ENCODE measurements at places on chromosomes 1 and 21.
A peak's percentile ranks its signal among the peaks of the same experiment; 100 is the strongest.

DNA sequence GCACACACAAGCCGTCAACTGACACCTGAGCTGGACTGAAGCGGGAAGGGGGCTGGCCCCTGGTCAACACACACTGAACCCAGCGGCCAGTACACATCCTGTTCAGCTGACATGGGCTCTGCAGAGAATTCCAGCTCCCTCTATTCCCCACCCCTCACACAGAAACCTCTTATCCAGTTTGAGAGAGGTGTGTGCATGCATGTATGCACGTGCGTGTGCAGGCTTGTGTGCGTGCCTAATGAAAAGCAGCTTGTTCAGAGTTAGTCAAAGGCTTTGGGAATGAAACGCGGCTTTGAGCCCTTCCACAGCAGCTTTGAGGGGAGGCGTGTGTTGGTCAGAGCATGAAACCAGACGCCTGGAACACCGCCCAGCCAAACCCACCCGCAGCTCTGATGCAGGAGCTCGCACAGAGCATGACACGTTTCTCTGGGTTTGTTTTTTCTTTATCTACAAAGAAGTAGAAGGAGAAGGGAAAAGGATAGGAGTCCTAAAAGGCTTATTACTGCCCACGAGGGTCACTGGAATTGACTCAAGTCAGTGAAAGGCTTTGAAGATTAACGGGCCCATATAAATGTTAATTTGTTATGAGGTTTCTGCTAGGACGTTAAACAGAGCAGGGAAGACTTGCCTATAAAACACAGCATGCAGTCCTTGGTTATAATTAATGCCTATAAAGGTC lies 184.2 kb downstream of the ETS2 start:
- DNase-seq, result no peak

GRCh38 chr1:32696041-32696440 lies 6.5 kb downstream of the SYNC start:
- DNase-seq, result no peak

GRCh38 chr1:53122201-53122885 lies 20.1 kb downstream of the SLC1A7 start:
- DNase-seq, result no peak

- no peak for DNase-seq
These were observed 54.1 kb downstream of the CD46 start for GRCh38 chr1:207805841-207806421.

DNA sequence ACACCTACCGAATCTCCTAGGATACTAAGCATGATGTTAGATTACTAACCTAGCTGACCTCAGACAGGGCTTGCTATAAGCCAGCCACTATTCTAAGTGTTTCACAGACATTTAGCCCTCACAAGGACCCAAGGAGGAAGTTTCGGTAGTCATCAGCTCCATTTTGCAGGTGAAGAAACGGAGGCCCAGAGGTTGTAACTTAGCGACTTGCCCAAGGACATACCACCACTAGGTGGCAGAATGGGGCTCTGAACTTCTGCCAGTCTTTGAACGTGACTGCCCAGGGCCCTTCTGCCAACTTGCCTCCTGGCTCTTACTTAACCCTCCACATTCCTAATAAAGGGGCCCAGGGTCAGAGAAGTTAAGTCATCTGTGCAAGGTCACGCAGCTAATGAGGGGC lies 283.5 kb downstream of the C1orf94 start:
- DNase-seq, result peak; percentile 31

DNA sequence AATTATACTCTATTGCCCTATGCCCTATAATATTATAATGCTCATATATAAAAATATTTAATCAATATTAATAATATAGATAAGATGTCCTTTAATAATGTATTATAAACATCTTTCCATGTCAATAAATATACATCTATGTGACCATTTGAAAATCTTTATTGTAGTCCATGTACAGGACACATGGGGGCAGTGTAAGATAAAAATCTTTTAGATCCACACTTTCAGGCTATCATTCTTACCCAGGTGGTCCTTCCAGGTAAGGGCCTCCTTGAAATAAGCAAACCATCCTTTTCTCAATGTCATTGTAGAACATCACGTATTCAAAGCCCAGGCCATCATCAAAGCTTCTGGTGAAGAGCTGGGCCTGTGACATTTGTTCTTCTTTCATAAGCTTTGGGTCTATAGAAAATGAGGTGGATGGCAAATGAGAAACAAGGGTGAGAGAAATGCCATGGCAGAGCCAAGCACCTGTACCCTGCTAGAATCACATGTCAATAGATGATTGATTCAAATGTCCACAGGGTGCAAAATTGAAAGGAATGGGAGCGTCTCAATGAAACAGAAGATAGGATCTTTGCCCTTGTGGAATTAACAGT lies 20.2 kb downstream of the THEM4 start:
- DNase-seq, result peak; percentile 49

- no peak for DNase-seq
These were observed 58.7 kb downstream of the KIF14 start for GRCh38 chr1:200561856-200562214.

GRCh38 chr21:22881131-22881530 lies 1882.9 kb downstream of the NCAM2 start:
- DNase-seq, result no peak

DNA sequence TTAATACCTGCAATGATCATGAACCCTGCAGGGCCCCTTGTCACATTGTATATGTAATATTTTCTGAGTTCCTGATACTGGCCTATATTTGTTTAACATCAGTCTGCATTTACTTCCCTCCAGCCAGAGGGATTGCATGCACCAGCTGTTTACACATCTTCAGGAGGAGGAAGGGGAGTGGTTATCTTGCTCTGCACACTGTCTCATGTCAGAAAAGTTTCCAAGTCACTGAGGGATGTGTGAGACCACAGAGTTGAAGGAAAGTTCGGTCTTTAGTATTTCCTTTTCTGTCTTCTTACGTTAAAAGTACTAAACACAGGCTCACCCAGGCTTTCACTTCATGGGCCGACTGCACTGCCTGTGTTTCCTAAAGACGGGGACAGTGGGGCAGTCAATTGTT lies 574.1 kb downstream of the LMO4 start:
- DNase-seq, result no peak

GRCh38 chr1:29171089-29171488 lies 10.6 kb downstream of the SRSF4 start:
- no peak for DNase-seq

DNA sequence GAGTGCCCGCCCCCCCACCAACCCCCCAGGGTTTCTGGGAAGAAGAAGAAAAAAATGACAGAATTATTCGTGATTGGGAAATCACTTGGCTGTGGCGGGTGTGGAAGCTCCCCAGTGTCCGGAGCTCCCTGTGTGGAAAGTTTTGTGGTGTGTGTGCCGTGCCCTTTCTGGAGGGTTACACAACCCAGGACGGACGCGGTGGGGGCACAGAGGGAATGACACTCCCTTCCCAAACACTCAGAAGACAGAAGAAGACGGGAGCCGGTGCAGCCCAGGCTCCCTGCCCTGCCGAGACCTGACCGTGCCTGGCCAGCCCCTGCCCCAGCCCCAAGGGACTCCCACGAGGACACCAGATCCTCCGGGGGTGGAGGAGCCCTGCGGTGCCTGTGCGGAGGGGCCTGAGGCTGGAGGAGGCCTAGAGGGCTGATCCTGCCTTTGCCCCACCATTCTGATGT lies 33.0 kb upstream of the ADARB1 start:
- DNase-seq, result no peak

DNA sequence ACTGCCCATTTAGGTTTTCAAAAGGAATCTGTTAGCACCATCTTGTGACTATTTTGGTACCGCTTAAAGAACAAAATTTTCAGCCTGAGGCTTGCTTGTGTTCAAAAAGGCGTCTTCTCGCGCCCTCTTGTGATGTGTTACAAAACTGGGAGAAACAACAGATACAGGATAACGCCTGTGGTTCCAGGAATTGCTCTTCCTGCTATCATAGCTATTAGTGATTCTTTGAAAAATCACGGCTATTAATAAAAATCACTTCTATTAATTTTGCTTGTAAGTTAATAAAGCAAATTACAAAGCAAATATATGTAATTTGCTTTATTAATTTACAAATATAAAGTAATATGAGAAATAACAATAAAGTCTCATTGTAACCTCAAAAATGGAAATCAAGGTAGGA lies 82.2 kb upstream of the ABCD3 start:
- DNase-seq, result peak; percentile 8

DNA sequence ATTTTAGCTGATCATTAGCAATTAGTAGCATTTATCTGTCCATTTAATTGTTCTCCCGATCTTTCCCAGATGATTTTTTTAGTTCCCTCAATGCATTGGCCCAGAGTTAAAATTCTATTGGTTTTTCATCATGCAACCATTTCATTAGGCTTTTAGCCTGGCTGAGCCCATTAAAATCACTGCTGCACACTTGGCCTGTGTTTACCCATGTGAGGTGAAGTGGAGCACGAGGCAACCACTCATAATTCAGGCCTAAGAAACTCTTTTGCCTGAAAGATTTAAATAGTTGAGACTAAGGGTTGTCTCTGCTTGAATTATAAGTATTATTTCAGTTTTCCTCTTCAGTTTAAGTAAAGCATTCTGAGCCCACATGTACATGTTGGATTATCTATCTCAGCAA lies 889.0 kb upstream of the ADGRL4 start:
- DNase-seq, result no peak

- no peak for DNase-seq
These were observed 2.4 kb downstream of the CFH start for GRCh38 chr1:196654271-196654670.

GRCh38 chr1:79792219-79792930 lies 785.8 kb upstream of the ADGRL4 start:
- no peak for DNase-seq

DNA sequence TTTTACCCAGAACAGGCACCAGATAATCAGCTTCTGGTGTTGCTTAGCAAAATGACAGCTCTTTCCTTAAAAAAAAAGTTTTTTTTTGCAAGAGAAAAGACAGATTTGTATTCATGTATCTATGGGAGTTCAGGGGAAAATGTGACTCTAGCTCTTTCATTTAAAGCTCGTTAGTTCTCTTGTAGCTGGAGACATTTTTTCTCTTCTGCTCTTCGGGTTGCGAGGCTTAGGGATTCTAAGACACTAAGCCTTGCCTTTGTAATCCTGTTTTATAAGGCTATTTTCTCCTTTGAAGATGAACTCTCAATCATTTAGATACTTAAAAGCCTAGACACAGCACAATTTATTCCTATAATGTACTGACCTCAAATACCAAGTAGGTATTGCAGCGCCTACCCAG lies 40.3 kb upstream of the EDARADD start:
- DNase-seq, result no peak

- DNase-seq, result no peak
These were observed 311.3 kb upstream of the ADGRL2 start for GRCh38 chr1:81489372-81489934.

- DNase-seq, result no peak
These were observed 134.6 kb downstream of the ADSS2 start for GRCh38 chr1:244316986-244317655.

DNA sequence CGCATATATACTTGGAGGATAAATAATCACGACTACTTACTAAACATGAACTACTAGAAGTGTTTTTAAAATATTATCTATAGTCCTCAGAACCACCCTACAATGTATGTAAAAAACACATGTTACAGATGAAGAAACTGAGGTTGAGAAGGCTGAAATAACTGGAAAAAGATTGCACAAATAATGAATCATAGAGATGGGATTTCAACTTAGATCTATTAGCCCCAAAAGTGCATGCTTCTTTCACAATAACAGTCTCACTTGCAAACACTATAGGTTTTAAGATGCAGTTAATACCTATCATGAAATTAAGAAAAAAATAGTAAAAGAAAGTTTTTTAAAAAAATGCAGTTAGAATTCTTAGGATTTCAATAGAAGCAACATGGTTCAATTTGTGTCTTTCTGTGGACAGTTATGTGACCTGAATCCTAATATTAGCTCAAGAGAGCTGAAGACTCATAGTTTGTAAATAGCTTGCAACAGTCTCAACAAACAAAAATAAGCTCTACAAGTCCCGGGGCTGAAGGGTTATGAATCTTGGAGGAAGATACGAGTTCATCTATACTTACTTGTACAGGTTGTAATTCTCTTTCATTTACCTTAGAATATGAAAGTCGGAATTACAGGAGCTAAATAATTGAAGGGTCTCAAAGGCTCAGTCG lies 58.6 kb upstream of the NTPCR start:
- DNase-seq, result no peak

GRCh38 chr1:155158991-155159390 lies 14.1 kb downstream of the KRTCAP2 start:
- no peak for DNase-seq

DNA sequence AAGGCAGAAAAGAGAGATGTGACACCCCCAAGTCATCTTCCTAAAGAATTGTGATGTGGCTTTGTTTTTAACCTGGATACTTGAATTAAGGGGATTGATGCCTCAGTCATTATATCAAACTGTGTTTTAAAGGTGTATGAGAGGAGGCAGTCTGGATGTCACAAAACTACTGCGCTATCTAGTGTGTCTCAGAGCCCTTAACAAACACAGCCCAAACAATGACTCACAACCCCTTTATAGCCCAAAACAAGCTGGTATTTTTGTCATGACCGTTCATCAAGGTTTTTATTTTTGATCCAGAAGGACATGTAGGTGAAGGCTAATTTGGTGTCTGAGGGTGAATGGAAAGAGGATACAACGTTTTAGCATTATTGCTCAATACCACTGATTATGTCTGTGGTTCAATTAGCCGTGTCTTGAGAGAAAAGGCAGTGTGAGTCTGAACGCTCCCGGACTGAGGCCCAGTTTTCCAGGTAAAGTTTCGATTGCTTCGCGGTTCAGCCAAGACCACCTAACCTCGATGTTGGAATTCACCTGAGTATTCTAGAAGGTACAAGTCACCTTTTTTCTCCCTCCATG lies 71.6 kb downstream of the SGIP1 start:
- no peak for DNase-seq

DNA sequence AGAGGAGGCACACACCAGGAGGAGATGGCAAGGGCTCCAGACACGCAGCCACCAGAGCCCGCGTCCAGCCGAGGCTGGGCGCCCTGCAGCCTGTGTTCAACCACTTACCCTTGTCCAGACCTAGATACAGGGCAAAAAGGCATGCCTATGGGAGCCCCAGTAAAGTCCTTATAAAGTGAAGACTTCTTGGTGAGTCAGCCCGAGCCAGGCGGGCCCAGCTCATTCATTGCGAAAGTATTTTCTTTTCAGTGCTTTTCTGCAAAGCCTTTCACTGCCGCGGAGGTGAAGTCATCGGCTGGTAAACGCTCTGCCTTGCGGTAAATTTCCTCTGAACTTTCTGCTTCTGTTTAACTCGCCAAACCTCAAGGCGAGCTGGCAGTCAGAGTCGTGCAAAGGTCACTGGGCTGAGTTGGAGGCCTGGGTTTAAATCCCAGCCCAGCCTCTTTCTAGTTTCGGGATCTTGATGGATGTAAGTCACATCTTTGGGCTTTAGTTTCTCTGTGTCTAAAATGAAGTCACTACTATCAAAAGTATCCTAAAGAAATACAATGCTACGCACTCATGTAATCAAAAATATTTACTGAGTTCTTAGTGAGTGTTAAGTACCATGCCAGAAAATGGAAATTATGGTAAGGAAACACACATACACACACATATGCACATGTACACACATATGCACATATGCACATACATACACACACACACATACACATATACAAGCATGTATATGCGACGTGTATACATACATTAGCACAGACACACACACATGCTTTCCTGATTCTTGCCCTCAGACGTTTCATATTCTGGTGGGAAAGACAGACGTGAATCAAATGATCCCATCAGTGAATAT lies 54.7 kb upstream of the IFFO2 start:
- peak; percentile 31 for DNase-seq

GRCh38 chr1:14552246-14552965 lies 46.1 kb upstream of the KAZN start:
- no peak for DNase-seq

- no peak for DNase-seq
These were observed 29.1 kb upstream of the ATP2B4 start for GRCh38 chr1:203597331-203598090.

- no peak for DNase-seq
These were observed 52.7 kb upstream of the SYT6 start for GRCh38 chr1:114206392-114206791.
